Lower lobe of right lung (tissue), 2 donors: ENCODE measurements at places on chromosomes 13 and 19. TPM values are rescaled to one million over a fixed set of nuclear protein-coding genes. Genes with fewer than 3 reads are reported as not detected.

- H3K4me3 ChIP-seq = no peak overlapping the region
- no peaks in the 10 kb centered on the region for H3K27me3 ChIP-seq
- no peak for DNase-seq
- H3K27ac ChIP-seq = no peak overlapping the region
- peaks cover 45% of the 10 kb centered on the region for H3K36me3 ChIP-seq
Observed at GRCh38 chr19:21023901-21024300, 3.4 kb downstream of the ZNF430 start.

DNA sequence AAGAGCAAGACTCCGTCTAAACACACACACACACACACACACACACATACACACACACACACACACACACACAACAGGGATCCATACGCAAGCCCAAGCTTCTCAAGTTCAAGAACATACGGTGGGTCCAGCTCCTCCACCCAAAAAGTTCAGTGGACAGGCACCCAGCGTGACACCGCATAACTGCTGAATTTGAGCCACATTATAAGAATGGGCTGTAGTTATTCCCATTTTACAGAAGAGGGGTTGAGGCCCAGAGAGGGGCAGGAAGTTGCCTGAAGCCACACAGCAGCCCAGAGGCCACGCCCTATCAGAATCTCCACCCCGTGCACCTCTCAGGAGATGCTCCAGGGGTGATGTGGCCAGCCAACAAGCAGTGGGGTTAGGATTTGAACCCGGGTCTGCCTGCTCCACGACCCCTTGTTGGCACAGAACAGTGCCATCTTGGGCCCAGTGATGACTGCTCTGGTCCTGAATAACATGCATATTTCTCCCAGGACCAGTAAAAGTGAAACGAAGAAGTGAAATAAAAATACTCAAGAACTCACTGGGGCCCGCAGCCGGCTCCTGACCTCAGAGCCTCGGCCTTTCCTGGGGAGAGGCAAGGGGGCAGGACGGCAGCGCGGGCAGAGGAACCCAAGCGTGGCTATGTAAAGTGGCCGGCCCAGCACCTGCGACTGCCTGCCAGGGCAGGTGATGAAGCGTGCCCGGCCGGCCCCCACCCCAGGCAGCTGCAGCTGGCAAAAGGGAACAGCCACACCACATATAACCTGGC is 61.9 kb downstream of the AP1M1 start:
- H3K27me3 ChIP-seq = no peaks in the 10 kb centered on the region
- peak overlapping the region; percentile 90 for H3K27ac ChIP-seq
- no peak for DNase-seq
- no peaks in the 10 kb centered on the region for H3K36me3 ChIP-seq
- H3K4me1 ChIP-seq = peaks cover 53% of the 10 kb centered on the region

GRCh38 chr19:40416918-40417642 is 3.9 kb upstream of the PRX start:
- H3K27me3 ChIP-seq = no peaks in the 10 kb centered on the region
- DNase-seq = peak; percentile 63
- peaks cover under 1% of the 10 kb centered on the region for H3K36me3 ChIP-seq
- peak overlapping the region; percentile 78 for H3K27ac ChIP-seq
- H3K4me3 ChIP-seq = peak overlapping the region; percentile 21

DNA sequence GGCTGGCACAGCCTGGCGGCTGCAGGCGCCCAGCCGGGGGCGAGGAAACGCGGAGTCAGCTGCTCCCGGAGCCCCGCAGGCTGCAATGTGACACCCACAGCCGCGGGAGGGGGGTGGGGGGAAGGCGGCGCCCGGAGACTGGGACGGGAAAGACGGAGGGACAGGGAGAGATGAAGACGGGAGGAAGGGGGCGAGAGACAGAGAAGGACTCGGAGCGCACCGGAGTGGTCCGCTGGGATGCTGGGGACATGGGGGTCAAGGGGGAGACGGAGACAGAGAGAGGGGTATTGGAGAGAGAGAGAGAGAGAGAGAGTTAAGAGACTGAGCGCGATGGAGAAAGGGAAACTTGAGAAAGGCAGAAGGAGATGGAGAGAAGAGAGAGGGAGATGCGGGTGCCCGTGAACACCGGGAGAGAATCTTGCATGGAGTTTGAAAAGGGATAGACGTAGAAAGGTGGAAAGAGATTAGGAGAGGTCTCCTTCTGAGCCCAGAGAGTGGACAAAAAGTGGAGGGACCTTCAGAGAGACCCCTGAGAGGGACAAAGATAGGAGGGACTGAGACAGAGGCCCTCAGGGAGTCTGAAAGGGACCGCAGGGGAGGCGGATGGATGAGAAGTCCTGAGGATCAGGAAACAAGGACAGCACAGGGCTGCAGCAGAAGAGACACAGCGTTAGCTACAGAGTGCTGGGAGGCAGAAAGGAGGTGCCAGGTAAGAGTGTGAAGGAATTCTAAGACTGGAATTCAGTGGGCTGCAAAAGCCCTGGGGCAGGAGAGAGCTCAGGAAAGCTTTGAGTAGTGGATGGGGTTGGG is 1.0 kb downstream of the SCN1B start:
- H3K27me3 ChIP-seq = no peaks in the 10 kb centered on the region
- peak overlapping the region; percentile 53 for H3K4me3 ChIP-seq
- peaks cover 28% of the 10 kb centered on the region for H3K36me3 ChIP-seq
- no peak overlapping the region for H3K27ac ChIP-seq

Gene SYCN
- total RNA-seq = not detected

- no peak overlapping the region for H3K27ac ChIP-seq
- peaks cover 16% of the 10 kb centered on the region for H3K36me3 ChIP-seq
- no peaks in the 10 kb centered on the region for H3K27me3 ChIP-seq
- DNase-seq = no peak
- H3K4me3 ChIP-seq = no peak overlapping the region
Observed at GRCh38 chr13:75353781-75354193, 128.2 kb downstream of the TBC1D4 start.

Gene PPP5C
- 48.9 TPM for total RNA-seq
